K562 (cell line): ENCODE measurements at places on chromosomes 11 and 22.
A peak's percentile ranks its signal among the peaks of the same experiment; 100 is the strongest.

DNA sequence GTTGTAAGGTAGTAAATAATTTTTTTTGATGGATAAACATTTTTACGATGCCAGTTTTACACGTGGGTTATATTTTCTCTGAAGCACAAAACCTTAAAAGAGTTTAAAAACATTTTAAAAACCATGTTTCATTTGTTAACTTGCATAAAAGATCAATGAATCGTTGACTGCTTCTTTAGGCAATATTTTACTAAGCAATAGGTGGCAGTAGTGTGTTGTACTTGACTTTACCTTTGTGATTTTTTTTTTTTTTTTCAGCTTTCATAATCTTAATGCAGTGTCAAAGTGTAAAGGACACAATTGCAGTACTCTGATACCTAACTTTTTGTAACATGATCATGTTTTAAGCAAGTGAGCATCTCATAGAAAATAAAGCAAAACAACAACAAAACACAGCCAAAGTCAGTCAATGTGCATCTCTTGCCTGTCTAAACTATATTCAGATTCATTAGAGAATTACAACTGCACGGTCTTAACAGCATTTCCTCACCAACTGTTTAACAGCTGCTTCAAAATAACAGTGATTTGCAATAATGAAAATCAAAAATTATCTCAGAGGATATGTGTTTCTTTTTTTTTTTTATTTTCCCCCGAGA is 27.7 kb downstream of the DNAJC24 start:
- DNase-seq, result peak; percentile 30

- peak; percentile 76 for DNase-seq
These were observed 55.6 kb downstream of the P4HA3 start for GRCh38 chr11:74255741-74256375.

- DNase-seq, result peak; percentile 30
These were observed at the start of gene MRGPRF for GRCh38 chr11:69013009-69013951. TSS of gene MRGPRF (minus strand) at chr11:69013246. CDS start at chr11:69009901, 3,345 bp downstream.

DNA sequence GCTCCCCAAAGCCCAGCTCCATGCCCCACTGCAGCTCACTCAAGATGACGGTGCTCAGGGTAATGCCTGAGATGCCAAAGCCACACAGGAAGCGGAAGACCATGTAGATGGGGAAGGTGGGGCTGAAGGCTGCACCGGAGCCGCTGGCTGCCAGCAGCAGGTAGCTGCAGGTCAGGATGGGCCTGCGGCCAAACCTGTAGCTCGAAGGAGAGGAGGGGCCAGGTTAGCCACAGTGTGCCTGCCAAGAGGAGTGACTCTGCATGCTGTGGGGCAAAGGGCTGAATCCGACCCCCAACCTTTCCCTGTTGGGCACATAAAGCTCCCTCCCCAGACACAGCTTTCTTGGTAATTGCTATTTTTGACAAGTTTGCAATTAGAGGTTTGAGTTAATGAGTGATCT is 14.9 kb upstream of the SLC22A6 start:
- DNase-seq, result no peak

DNA sequence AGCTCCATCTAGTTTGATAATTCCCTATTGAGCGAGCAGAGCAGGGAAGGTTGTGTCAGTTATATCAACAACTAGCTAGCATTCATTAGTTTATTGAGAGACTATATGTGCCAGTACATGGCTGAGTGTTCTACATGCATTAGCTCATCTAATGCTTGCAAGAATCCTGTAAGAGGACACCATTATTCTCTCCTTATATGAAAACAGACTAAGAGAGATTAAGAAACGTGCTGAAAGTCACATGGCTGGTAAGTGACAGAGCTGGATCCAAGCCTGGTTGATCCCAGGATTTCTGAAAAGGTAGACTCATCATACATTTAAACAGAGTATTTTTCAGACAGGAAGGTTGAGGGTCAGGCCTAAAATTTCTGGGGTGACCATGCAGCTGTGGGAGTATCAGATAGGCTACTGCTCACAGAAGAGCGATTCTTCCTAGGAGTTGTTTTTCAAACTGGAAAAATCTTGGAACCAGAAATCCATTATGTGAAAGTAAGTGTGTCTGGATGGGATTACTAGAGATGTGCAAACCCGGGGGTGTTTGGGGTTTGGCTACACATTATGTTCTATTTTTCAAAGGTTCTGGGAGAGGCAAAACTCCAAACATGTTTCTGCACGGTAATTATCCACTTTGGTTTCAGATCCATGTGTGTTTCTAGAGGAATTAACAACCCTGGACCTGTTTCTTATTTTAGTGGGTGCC is 213.3 kb downstream of the FAM76B start:
- no peak for DNase-seq

DNA sequence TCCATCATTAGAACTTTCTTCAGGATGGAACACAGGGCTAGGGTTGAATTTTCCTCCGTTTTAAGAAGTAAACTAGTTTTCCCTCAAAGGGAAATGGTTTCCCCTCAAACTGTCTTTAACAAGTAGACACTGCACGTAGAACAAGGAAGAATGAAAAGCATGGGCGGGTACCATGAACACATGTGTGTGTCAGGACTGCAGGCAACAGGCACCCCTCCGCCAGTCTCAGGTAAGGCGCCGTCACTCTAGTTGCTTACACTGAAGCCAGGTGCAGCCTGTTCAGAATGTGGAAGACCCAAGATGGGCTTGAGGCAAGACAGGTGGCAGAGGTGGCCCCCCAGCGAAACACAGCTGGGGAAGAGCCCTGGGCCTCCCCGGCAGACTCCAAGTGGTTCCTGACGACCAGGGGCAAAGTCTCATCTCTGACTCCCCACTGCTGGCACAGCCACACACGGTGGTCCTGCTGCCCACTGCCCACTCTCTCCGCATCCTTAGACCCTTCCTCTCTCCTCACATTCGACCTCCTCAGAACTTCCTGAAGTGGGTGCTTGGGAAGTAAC is 25.4 kb upstream of the MOB2 start:
- DNase-seq, result no peak
